ENCODE measurements at places on chromosomes 5 and 9. TPM values are rescaled to one million over a fixed set of nuclear protein-coding genes. Genes with fewer than 3 reads are reported as not detected.

Gene SPINK6
- not detected for total RNA-seq

Gene CAVIN4
- 0.93 TPM for total RNA-seq

Gene FBP2
- not detected for total RNA-seq

Gene GARIN3
- total RNA-seq, result not detected

Gene RECK
- 29.5 TPM for total RNA-seq

- ATAC-seq, result no peak
These were observed 14.6 kb upstream of the DDX41 start for GRCh38 chr5:177531209-177531940.

DNA sequence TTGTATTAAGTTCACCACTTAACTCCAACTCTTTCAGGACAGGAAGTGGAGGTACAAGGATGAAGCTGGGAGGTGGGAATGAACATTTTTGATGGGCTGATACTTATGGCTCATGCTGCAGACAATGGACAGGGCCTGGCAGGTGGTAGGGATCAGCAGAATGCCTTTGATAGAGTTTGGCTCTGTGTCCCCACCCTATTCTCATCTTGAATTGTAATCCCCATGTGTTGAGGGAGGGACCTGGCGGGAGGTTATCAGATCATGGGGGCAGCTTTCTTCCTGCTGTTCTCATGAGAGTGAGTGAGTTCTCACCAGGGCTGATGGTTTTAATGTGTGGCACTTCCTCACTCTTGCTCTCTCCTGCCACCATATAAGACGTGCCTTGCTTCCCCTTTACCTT, 87.3 kb upstream of the PRLR start:
- ATAC-seq, result no peak

- no peak for ATAC-seq
These were observed 1.5 kb upstream of the SARDH start for GRCh38 chr9:133739408-133740280.

DNA sequence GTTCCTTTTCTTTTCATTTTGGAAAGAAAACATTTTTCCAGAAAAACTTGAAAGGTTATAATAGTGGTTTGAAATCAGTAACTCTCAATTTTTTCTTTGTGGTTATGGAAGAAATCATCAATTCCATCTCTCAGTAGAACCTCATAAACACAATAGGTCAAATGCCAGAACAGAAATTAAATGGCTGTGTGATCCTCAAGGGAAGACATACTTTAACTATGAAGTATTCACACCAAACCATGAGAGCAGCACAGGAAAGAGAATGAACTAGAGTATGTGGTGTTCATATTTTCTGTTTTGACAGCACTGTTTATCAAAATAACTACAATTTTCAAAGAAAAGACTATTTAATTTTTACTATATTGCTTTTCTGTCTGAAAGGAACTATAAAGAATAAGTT, 29.7 kb upstream of the EFNA5 start:
- ATAC-seq, result no peak

DNA sequence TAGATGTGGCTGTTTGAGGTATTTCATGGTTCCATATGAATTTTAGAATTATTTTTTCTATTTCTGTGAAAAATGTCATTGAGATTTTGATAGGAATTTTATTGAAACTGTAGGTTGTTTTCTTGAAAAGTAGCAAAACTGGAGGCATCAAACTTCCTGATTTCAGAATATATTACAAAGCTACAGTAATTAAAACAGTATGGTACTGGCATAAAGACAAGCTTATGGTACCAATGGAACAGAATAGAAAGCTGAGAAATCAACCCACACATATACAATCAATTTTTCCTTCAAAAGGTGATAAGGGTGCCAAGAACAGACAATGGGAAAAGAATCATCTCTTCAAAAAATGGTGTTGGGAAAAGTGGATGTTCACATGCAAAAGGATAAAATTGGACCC, 197.7 kb upstream of the DAP start:
- ATAC-seq, result no peak

GRCh38 chr5:55022450-55022849, 1.6 kb upstream of the GZMK start:
- no peak for ATAC-seq

DNA sequence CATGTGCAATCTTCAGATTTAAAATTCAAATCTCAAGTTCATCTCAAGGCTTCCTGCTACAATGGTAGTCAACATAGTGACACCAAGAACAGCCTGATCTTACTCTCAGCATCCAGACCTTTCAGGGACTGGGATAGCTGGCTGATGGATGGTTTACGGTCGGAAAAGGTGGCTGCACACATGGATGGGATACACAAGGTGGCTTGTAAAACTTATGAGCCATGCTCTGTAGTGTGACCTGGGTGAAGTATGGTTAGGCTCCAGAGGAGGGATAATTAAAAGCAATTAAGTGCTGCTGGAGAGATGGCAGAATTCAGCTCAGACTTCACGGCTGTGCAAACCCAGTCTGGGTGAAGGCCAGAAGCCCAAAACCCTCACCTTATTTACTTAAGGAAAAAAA, 379.5 kb downstream of the NFIB start:
- no peak for ATAC-seq

DNA sequence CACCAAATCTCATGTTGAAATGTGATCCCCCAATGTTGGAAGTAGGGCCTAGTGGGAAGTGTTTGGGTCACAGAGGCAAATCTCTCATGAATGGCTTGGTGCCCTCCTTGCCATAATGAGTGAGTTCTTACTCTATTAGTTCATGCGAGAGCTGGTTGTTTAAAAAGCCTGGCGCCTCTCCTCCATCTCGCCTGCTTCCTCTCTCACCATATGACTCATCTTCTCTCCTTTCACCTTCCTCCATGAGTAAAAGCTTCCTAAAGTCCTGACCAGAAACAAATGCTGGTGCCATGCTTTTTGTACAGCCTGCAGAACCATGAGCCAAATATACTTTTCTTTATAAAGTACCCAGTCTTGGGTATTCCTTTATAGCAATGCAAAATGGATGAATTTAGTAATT, 20.9 kb upstream of the ARHGAP26 start:
- no peak for ATAC-seq
